ENCODE measurements at places on chromosomes 1 and 21.

- DNase-seq: no peak
Measured at GRCh38 chr1:219109424-219110018, 64.2 kb upstream of the LYPLAL1 start.

DNA sequence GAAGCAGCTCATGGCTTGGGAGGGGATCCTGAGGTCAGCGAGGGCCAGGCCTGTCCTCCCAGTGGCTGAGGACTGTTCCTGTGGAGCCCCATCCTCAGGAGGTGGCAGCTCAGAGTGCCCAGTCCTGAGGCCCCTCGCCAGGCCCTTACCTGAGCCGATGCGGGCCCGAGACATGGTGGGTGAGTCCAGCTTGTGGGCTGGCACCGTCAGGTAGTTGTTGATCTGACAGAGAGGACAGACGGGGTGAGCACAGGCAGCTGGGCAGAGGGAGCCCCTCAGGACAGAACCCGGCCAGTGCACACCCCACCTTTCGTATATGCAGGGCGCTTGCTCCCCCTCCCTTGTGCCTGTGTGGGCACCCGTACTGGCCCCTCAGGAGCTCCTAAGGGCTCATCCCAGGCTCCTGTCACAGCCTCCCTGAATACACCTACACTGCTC is 53.9 kb downstream of the SLC9A1 start:
- DNase-seq: no peak

GRCh38 chr1:206041640-206042039 is 11.3 kb upstream of the RHEX start:
- DNase-seq: no peak

DNA sequence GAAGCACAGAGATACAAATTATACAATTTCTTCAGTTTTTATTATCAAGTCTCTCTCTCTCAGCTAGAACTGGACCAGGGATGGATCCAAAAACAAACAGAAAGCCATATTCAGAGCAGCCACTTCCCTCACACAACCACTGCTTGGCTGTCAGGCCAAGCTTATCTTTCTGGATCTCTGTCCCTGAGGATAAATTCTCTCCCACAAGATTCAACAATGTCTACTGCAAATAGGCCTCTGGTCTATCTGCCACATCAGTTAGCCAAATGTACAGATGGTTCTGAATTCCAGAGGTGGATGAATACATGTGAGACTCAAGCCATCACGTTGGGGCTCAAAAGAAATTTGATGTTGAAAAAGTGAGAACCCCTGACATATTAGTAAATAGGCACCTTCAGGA is 350.9 kb downstream of the LTN1 start:
- no peak for DNase-seq

GRCh38 chr1:198542632-198543031 is 2.2 kb upstream of the ATP6V1G3 start:
- DNase-seq: no peak

DNA sequence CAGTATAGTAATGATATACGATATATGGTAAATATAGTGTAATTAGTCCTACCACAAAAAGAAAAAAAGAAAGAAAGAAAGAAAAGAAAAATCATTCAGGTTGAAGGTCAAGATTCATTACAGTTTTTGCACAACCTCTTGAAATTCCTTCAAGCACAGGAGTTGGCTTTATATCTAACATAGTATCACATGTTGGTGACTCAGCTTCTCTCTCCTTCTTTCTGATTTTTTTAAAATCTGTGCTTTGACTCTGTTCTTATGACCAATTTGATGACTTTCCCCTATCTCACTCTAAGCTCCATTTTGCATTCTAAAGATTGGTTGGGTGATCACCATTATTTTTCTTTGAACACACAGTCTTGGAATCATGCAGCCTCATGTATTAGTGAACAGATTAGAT is 148.2 kb upstream of the COL11A1 start:
- DNase-seq: no peak

DNA sequence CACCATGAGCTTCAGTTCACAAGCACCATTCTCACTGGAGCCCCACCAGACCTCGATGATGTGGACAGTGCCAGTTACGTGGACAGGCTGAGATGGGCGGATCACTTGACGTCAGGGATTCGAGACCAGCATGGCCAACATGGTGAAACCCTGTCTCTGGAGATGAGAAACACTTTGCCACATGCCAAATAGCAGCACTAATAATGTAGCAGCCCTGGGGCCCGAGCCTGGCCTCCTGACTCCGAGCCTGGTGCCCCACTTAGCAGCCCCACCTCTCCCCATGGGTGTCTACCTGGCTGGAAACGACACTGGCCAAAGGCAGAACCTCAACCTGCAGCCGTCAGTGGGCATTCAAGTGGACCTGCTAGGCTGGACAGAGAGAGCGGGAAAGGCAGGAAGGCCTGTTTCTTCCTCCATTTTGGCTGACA is 129.1 kb downstream of the TOMM20 start:
- no peak for DNase-seq

- no peak for DNase-seq
Measured at GRCh38 chr1:26618561-26618960, 77.3 kb upstream of the ARID1A start.

GRCh38 chr1:157085421-157085820 is 14.2 kb downstream of the ETV3L start:
- DNase-seq: no peak

DNA sequence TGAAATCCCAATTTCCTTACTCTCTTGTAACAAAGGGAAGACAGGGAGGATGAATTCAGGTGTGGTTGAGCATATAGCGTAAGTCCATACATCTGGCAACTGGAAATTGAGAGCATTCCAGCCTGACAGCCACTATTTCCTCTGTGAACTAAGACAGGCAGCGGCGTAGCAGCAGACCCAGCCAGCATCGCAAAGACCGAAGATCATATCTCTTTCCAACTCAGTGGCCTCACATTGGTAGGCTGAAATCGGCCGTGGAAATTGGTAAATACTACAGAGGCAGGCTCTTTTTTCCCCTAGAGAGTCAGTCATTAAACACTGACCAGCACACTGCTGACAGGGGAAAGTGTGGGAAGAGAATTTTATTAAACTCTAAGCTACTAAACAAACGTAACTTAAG is 43.4 kb downstream of the TARBP1 start:
- DNase-seq: no peak

DNA sequence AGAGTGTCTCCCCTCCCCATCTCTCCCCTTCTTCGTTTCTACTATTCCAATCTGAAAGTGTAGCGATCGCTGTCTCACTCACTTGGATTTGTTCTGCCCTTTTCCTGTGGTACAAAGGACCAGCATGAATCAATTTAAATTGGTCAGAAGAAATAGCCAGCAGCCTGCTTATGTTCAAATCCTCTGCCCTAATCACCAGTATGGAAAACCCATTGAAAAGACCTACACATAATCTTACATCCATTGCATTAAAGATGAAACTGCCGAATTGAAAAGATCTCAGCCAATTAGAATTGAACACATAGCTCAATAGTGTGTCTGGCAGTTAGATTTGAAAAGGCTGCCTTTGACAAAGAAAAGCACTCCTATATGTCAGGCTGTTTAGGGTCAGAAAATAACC is 122.6 kb downstream of the TNNI3K start:
- no peak for DNase-seq

Measured in amniotic stem cell (primary cell).